Muscle of arm (tissue), 14 donors: ENCODE measurements at places on chromosomes 12 and 14.

DNA sequence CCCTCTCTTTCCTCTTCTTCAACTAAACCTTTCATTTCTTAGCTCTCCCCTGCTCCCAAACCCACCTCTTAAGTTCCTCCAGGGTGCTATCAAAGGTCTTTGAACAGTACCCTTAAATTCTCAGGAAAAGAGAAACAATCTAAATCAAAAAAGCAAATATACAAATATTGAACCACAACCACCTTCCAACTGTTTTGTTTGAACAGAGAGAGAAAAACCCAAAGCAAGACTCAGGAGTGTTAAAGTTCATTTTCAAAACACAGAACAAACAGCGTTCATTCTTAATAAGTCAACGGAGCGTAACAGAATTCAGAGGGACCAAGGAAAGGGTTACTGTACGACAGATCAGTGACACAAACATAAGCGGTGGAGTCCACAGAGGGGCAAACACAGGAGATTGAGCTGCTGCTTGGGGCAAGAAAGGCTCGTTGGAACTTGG lies 73.3 kb downstream of the NDUFA12 start:
- no peak for DNase-seq

GRCh38 chr12:131266591-131267467 lies 313.1 kb downstream of the ADGRD1 start:
- no peak for DNase-seq

DNA sequence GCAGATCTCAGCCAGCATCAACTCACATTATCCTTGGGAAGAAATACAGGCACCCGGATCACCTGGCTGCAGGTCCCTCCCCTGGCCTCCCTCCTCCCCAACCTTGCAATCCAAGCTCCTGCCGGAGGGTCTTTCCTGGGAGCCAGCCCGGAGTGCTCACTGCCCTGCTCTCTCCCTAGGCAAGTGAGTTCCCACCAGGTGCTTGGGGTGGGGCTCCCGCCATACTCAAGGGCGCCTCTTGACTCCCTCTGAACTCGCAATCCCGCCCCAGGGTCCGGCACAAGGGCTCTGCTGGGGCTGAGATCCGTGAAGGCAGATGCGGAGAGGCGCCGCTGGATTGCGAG lies 1.2 kb upstream of the CEP170B start:
- no peak for DNase-seq

DNA sequence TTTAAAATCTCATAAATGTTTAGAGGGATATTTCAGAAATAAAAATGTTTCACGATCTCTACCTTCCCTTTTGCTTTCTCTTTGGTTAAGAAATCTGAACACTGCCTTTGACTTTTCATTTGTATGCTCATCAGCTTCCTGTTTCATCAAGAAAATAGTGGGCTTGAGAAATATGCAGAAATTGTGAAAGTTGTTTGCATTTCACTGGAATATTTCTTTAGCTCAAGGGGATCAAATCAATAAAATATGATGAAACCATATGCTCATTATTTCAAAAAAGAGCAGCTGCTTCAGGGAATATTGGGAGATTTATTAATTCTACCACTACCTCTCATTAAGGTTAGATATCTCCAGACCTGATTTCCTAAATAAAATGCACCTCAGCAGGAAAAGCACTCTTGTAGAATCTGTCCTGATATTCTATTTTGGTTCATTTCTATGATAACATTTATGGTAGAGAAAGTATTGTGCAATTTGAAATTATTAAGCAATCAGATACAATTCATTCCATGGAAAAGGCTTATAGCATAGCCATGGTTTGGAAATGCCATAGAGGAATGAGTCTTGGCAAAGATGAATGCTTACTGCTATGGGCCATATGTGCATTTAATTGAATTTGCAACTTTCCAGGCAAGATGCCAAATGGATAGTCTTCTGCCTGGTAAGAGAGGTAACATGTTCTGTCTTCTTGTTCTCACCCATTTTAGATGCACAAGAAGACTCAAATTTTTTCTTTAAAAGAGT lies 212.6 kb upstream of the SLC16A7 start:
- DNase-seq = no peak

DNA sequence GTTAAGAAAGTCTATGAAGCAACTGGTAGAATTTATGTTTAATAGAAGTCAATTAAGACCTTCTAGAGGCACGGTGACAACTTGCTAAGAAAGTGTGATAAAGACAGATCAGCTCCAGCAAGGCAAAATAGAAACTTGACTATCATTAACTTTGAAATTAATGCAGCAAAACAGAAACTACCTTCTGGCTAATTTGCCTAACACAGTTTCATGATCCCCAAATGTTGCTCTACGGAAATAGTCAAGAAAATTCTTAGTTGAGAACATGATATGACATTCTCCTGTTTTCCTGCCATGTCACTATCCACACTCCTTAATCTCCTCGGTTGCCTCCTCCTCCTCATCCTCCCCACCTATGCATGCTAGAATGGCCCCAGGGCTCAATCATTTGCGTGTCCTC lies 4.2 kb downstream of the DENND5B start:
- no peak for DNase-seq

- no peak for DNase-seq
Measured at GRCh38 chr12:116892349-116893140, 11.3 kb upstream of the HRK start.

DNA sequence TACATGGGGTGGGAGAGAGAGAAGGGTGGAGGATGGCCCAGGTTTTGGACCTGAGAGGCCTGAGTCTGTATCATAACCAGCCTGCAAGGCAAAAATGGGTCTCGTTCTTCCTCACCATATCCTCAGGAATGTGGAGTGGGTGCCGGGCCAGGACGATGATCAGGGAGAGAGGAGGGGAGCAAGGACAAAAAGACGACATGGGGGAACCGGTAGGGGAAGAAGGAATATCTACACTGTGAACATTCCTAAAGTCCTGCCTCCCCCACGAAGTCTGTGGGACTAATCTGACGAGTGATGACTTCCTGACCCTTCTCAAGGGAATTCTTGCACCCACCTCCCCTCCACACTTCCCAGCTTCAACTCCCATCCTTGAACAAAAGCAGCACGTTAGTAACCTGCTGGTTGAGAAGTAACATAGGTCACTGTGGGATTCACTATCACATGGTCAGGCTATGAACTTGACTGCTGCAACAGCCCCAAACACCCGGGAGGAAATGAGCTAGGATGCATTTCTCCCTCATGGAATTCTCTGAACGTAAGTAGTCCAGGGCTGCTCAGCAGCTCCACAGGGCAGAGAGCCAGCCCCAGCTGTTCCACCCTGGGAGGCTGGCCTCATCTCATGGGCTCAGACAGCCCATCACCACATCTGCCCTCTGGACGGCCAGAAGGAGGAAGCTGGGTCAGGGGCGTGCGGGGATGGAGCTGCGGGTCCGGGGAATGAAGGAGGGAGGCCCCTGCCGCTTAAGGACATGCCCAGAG lies 36.8 kb upstream of the VWF start:
- no peak for DNase-seq

GRCh38 chr12:13390381-13390861 lies 193.9 kb downstream of the EMP1 start:
- DNase-seq = peak; percentile 82

DNA sequence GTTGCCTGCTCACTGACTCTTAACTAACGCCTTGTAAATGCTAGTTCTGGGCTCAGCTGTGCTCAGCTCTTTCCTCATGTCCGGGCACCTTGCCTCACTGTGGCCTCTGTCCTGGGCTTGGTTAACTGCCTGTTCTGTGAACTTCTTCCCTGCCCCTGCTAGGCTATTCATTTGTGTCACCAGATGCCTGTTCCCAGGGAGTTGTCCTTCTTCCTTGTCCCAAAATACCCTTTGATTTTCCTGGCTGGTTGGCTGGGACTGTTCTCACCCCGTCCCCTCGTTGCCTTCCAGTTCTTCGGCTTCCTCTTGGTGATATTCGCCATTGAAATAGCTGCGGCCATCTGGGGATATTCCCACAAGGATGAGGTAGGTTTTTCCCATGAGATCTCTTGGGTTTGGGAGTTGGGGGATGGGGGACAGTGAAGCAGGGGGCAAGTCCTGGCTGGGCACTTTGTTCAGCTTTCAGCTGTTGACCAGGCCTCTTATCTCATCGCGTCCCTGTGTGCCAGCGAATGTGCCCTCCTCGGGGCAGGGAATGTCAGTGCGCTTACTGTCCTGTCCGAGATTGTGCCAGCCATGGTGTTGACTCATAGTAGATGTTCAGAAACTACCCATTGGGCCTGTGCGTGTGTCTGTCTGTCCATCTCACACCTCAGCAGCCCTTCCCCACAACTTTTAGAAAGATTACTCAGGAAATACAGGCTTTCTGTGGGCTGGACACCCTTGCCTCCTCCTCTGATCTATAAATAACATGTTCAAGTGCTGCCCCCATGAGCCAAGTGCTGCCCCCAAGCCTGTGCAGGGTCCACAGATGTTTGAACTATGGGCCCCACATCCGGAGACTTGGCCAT lies 33.1 kb downstream of the CD9 start:
- no peak for DNase-seq

DNA sequence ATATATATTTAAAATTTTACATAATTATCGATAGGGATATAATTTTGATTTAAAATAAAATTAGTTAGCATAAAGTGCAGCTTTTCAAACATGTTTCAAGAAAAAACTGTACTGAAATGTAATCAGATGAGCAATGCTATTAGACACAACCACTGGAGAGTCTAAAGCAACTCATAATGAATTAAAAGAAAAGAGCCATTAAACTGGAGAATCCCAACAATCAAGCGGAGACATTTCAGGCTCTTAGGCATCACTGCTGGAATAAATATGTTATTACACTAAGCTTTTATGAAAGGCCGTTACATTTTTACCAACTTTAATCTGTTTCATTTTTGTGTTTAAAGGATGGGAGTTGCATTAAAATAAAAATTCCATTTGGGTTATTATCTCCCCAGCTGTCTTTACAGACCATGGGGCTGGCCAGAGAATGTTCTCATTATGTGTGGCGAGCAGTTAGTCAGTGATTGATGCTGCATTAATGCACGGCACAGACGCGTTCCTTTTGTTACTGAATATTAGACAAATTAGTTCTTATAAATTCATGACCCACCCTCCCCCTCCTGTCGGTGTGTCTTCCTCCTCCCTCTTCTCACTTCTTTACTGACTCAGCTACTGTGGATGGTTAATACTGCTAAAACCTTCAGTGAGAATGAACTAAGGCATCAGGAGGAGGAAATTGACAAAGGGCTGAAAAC lies 156.8 kb downstream of the PDZRN4 start:
- no peak for DNase-seq

GRCh38 chr12:115620816-115621215 lies 656.7 kb downstream of the MED13L start:
- no peak for DNase-seq

GRCh38 chr12:6146509-6146908 lies 22.0 kb upstream of the VWF start:
- no peak for DNase-seq

GRCh38 chr12:96687719-96688118 lies 198.3 kb downstream of the CFAP54 start:
- peak; percentile 1 for DNase-seq

GRCh38 chr14:30330445-30330844 lies 228.5 kb upstream of the G2E3 start:
- no peak for DNase-seq

DNA sequence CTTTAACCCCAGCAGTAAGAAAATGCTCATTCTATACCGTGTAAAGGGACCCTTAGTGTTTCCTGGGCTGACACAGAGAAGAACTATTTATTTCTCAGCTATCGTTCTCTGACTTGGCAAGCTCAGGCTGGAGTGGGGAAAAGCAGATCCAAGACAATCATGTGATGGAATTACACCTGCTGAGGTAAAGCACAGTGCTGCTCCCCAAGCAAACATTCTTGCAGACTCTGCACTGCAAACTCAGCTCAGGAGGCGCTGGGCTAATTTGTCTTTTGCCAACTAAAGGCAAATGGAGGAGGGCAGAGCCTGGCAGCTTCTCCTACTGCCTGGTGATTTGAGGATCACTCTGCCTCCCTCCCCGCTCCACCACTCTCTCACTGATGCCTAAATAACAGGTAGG lies 57.8 kb upstream of the FUT8 start:
- DNase-seq = no peak

- peak; percentile 92 for DNase-seq
Measured at GRCh38 chr14:32939254-32940065, 781 bp downstream of the NPAS3 start.

- no peak for DNase-seq
Measured at GRCh38 chr14:50047274-50047676, 69.1 kb downstream of the VCPKMT start.

DNA sequence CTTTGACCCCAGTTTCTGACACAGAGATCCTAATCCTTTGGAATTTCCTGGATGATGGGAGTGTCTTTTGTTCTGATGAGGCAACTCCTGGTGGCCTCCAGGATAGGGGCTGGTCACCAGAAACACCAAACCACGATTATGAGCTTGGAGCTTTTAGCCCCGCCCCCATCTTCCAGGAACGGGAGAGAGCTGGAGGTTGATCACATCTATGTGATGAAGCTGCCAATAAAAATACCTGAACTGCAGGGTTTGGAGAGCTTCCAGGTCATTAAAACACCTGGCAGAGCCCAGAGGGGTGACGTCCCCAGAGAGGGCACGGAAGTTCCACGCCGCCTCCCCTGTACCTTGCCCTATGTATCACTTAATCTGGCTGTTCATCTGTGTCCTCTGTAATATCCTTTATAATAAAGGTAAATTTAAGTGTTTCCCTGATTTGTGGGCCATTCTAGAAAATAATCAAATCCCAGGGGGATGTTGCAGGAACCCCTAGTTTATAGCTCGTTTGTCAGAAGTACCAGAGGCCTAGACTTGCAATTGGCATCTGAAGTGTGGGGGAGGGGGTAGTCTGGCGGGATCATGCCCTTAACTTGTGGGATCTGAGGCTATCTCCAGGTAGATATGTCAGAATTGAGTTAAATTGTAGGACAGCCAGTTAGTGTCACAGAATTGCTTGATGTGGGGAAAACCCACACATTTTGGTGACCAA lies 21.2 kb downstream of the APPL2 start:
- no peak for DNase-seq

DNA sequence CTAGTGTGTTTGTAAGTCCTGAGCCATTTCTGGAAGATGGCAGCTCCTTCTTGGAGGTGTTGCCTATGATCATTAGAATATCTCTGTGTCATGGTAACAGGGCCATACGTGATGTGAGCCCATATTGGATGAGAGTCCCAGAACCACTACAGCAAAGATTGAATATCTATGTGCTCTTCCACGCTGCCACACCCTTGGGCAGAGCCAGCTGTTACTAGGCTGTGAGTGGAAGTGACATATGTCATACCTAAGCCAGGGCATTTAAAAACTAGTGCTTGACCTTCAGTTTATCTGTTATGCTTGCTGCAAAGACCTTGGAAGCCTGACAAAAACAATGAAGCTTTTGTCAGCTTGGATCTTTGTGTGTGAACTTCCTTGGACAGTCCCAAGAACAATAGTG lies 495.1 kb upstream of the CCDC196 start:
- DNase-seq = no peak
